Brain (organoid and tissue), 16 donors: ENCODE measurements at places on chromosomes 1 and 21. TPM values are rescaled to one million over a fixed set of nuclear protein-coding genes. Genes with fewer than 3 reads are reported as not detected.

Gene MIXL1
- not detected for polyA plus RNA-seq

Gene RNU1-3
- not detected for polyA plus RNA-seq

DNA sequence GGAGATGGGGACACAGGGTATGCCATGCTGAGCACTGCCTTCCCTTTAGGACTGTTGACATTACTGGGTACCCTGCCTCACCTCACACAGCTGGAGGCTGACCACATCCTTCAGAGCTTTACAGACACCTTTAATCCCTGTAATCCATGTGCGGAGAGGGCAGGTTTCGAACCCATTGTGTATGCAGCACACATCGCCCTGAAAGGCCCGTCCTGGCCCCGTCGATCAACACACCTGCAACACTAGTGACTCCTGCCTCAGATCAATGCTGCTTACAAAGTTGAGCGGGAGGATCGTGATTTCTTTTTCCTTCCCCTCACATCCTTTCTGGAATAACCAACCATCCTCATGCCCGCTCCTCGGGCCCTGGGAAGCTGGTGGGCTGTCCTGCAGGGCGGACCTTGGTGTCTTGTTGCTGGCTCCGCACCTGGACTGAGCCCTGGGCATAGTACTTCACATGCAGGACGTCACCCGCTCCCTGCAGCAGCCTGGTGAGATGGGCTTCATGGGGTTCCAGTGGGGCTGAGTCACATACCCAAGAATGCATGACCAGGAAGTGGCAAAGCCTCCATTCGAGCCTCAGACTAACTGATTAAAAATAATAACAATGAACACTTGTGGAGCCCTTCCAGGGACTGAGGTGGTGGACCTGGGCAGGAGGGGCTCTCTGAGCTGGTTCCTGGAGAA is 403.6 kb downstream of the PTPRU start:
- DNase-seq: no peak

DNA sequence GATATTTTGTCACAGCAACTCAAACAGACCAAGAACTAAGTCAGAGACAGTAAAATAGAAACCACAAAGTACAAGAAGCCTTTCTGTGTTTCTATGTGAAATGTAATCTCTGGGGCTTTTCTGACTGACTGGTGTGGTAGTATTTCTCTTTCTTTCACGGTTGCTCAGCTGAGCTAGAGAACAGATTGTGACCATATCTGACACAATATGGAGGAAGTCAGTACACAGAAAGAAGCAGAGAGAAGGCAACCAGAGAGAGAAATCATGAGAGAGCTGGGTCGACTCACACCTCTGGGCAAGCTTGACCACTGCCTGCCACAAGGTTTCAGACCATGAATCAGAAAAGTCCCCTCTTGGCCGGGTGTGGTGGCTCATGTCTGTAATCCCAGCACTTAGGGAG is 208.9 kb upstream of the GREM2 start:
- DNase-seq: peak; percentile 40

Gene FAM229A
- 3.0 TPM for polyA plus RNA-seq

GRCh38 chr21:29342363-29342957 is 43.7 kb downstream of the BACH1 start:
- DNase-seq: no peak

DNA sequence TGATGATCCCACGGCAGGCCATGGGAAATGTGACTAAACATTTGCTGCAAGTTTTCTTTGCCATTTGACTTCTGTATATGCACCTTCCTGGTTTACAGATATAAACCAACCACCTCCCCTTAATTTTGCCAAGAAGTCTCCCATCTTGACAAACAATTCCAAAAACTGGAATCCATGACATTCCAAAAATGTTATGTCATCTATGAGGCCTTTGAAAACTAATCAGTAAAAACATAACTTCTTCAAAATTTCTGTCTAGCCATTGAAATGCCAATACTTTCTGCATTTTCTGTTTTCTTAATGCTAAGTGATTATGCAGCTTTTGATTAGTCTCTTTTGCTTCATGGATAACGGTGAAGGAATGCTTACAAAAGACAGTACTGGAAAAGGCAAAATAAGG is 84.1 kb downstream of the LYST start:
- DNase-seq: no peak

DNA sequence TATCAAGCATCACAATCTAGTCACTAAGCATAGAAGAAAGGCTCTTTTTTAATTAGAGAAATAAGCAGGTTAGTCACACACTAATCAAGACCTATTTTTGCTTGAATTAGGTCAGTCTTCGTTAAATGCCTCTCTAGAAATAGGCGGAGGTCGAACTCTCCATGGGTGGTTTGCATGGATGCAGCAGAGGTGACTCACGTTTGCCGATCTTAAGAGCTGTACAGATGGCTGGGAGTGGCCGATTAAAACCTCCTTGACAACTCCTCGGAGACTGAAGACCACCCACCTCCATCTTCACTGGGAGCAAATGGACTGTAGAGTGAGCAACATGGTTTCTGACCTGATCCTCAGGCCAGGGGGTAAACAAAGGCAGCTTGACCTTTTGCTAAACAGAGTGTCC is 249.3 kb downstream of the ZNF648 start:
- DNase-seq: no peak

DNA sequence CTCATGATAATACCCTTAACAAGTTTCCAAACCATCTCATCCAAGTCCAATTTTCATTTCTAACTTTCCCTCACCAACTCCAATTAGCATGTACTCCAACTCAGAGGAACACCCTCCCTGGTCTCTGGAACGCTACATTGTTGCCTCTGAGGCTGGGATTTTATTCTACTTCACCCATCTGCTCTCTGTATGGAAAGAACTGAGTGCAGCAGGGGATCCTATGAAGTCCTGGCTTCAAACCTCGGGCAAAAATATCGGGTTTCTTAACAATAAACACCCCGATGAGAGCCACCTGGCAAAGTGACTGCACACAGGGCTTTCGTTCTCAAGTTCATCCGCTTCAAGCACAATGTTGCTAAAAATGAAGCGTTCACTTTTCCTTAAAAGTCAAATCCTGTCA is 99.6 kb downstream of the CRB1 start:
- DNase-seq: no peak

- DNase-seq: no peak
These were observed 84.8 kb downstream of the CD58 start for GRCh38 chr1:116485976-116486375.

DNA sequence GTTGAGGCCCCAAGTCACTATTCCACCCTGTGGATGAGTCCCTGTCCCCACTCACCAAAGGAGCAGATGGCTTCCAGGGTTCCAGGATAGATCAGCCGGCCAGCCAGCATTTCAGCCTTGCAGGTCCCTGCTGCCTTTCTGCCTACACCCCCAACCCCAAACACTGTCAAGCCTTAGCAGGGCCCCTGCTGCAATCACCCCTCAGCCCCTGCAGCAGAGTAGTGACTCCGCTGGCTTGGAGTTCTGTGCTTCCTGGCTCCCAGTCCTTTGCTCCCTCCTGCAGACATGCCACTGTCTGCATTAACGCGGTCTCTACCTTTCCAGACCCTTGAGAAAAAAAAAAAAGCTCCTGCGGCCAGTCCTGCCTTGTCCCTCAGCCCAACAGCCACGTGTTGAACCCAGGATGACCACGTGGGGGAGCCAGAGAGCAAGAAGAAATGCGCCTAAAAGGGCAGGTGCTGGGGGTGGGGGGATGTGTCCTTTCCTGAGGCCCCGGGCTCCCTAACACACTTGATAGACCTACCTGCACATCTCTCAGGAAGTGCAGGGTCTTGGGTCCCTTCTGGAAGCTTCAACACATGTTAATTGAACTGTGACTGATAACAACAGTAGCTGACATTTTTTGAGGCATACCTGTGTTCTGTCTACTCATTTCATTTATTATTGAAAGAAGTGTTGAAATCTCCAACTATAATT is 37.4 kb downstream of the RASSF5 start:
- DNase-seq: peak; percentile 60

DNA sequence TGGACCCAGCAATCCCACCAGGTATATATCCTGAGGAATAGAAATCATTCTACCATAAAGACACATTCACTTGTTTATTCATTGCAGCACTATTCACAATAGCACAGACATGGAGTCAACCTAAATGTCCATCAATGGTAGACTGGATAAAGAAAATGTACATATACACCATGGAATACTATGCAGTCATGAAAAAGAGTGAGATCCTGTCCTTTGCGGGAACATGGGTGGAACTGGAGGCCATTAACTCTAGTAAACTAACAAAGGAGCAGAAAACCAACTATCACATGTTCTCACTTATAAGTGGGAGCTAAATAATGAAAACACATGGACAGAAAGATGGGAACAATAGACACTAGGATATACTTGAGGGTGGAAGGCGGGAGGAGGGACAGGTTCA is 36.1 kb upstream of the PRKACB start:
- DNase-seq: no peak
